ENCODE measurements at places on chromosomes 1 and 21. TPM values are rescaled to one million over a fixed set of nuclear protein-coding genes. Genes with fewer than 3 reads are reported as not detected.

TOMM40L gene
- total RNA-seq, result 12.3 TPM

CFHR1 gene
- not detected for total RNA-seq

PEAR1 gene
- total RNA-seq, result 6.0 TPM

PDC gene
- not detected for total RNA-seq

C1orf185 gene
- not detected for total RNA-seq

UMODL1 gene
- not detected for total RNA-seq

AMY2A gene
- not detected for total RNA-seq

MEX3A gene
- 2.3 TPM for total RNA-seq

ZFP69 gene
- total RNA-seq, result not detected

PSMB4 gene
- total RNA-seq, result 439 TPM

CASZ1 gene
- 1.7 TPM for total RNA-seq

MFAP2 gene
- total RNA-seq, result 0.49 TPM

C1orf159 gene
- 13.9 TPM for total RNA-seq

FCRL1 gene
- not detected for total RNA-seq

TLCD4 gene
- total RNA-seq, result 9.3 TPM

PAQR6 gene
- 2.4 TPM for total RNA-seq

DYNLT4 gene
- total RNA-seq, result 0.80 TPM

SUCO gene
- total RNA-seq, result 9.4 TPM

TAS1R1 gene
- total RNA-seq, result not detected

SPRR2B gene
- not detected for total RNA-seq

OR10Z1 gene
- total RNA-seq, result not detected

HSD3B2 gene
- not detected for total RNA-seq

SPRR2A gene
- total RNA-seq, result not detected

HYI gene
- total RNA-seq, result 10.1 TPM

PGLYRP4 gene
- total RNA-seq, result not detected

RHCE gene
- total RNA-seq, result 0.09 TPM

NDUFV3 gene
- 19.5 TPM for total RNA-seq

CAPN8 gene
- total RNA-seq, result 1.1 TPM

NBPF6 gene
- total RNA-seq, result not detected

FAAP20 gene
- total RNA-seq, result 57.5 TPM

PBX1 gene
- total RNA-seq, result 13.3 TPM

OMA1 gene
- total RNA-seq, result 5.1 TPM

DRAXIN gene
- 0.10 TPM for total RNA-seq

ALX3 gene
- not detected for total RNA-seq

RGS7 gene
- not detected for total RNA-seq

LRRC53 gene
- not detected for total RNA-seq

EVI5 gene
- total RNA-seq, result 6.9 TPM

MCOLN2 gene
- 1.2 TPM for total RNA-seq

HFM1 gene
- not detected for total RNA-seq

TRIM17 gene
- total RNA-seq, result not detected

Data from A549 treated with GW870086 at 1 μM for 4 hours (cell line).